ENCODE measurements at places on chromosomes 2 and 18.

- no peak for DNase-seq
These were observed 22.6 kb downstream of the YES1 start for GRCh38 chr18:789397-789796.

DNA sequence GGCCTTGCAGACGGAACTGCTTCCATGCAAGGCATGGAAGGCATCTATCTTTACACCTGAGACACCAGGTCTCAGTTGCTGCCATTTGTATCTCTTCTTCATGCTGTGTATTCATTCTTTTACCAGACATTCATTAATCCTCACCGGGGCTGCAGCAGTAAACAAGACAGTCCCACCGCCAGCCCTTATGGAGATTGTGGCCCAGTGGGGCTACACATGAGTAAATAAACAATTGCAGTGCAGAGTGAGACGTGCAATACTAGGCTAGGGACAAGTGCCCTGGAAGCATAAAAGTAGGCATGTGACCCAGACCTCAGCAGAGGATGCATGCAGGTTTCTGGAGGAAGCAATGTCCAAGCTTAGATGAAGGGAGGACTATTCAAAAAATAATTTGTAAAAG is 497.6 kb upstream of the KLHL29 start:
- DNase-seq: no peak

- no peak for DNase-seq
These were observed 74.3 kb downstream of the LONRF2 start for GRCh38 chr2:100248044-100248330.

DNA sequence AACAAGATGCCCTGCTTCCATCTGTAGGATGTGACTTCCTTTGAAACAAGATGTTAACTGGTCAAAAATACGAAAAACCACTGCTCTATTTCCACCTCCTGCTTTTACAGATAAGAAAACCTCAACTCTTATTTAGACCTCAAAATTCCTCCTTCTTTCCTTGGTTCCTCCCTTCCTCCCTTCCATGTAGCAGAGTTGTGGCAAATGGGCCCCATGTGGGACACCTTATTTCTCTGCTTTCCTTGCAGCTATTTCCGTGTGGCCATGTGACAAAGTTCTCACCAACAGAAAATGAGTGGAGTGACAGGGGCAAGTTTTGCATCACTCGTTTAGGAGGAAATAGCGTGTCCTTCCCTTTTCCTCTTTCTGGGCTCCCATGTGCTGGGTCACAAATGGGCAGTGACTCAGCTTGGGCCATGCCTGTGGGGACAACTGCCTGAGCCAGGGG is 69.4 kb upstream of the SMAD2 start:
- DNase-seq: no peak

GRCh38 chr18:74213429-74213828 is 65.1 kb downstream of the TIMM21 start:
- DNase-seq: no peak

DNA sequence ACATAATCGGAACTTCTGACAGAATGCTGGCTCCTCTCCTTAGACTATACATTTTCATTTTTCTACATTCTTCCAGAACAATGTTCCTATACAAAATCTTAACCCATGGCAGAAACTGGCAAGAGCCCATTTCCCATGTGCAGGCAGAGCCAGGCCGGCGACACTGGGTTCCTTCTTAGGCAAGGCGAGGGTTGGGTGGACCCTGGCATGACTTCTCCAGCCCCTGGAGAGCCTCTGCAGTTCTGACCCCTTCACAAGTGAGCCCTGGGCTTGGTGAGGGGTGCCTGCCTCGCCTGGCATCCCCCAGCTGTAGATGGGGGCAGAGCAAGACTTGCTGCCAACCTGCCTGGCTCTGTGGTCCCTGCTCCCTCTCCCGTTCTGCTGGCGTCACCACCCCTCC is 5.0 kb downstream of the GYPC start:
- DNase-seq: no peak

DNA sequence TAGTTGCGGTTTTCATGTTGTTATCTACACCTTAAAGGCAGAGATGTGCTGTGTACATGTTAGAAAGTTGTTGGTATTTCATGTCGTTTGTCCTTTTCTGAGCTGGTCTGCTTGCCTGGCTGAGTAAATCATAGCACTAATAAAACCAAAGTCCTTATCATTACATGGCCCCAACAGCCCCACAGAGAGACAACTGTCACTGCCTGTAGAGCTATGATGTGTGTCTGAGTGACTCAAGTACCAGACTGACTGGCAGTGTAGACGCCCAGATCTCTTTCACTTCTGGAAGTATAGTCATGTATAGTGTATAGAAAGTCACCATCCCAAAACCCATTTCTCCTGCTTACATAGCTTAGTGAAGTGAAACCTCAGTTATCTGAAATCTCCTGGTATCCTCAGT is 4.3 kb downstream of the SOCS6 start:
- no peak for DNase-seq

GRCh38 chr18:8329186-8329771 is 280.0 kb upstream of the RAB12 start:
- no peak for DNase-seq

GRCh38 chr2:12502759-12503158 is 214.0 kb upstream of the TRIB2 start:
- DNase-seq: no peak

GRCh38 chr18:34911661-34912384 is 129.4 kb upstream of the MAPRE2 start:
- DNase-seq: no peak

Measured in putamen (tissue), 1 donor.